ENCODE measurements at places on chromosomes 11 and 22.
A peak's percentile ranks its signal among the peaks of the same experiment; 100 is the strongest.

GRCh38 chr11:2402890-2403645 lies 2.5 kb downstream of the TSSC4 start:
- DNase-seq, result no peak

DNA sequence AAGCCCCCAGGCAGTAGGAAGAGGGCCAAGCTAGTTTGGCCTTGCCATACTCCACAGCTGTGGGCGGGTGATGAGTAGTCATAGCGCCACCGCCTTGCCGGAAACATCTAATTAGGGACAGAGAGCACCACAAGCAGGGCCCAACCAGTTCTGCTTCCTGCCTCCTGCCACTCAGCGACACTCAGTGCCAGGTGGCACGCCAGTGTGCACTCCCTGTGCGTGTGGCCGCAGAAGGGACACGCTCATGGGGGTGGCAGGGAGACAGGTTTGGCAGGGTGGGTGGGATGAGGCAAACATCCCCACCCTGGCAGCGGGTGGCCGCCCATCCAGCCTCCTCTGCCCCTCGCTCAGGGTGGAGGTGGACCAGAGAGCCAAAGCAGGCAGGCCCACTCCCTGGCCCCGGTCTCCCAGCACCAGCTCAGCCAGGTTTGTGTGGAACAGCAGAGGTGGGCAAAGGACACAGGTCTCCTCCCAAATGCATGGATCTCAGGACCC lies 4.9 kb downstream of the OVOL1 start:
- no peak for DNase-seq

- DNase-seq, result no peak
Measured at GRCh38 chr11:64755681-64756361, 4.0 kb downstream of the PYGM start.

GRCh38 chr22:42769574-42770447 lies 49.1 kb upstream of the A4GALT start:
- DNase-seq, result peak; percentile 75

GRCh38 chr22:32810555-32811133 lies 9.1 kb downstream of the TIMP3 start:
- no peak for DNase-seq

- DNase-seq, result no peak
Measured at GRCh38 chr11:2878782-2879181, 6.8 kb downstream of the CDKN1C start.

DNA sequence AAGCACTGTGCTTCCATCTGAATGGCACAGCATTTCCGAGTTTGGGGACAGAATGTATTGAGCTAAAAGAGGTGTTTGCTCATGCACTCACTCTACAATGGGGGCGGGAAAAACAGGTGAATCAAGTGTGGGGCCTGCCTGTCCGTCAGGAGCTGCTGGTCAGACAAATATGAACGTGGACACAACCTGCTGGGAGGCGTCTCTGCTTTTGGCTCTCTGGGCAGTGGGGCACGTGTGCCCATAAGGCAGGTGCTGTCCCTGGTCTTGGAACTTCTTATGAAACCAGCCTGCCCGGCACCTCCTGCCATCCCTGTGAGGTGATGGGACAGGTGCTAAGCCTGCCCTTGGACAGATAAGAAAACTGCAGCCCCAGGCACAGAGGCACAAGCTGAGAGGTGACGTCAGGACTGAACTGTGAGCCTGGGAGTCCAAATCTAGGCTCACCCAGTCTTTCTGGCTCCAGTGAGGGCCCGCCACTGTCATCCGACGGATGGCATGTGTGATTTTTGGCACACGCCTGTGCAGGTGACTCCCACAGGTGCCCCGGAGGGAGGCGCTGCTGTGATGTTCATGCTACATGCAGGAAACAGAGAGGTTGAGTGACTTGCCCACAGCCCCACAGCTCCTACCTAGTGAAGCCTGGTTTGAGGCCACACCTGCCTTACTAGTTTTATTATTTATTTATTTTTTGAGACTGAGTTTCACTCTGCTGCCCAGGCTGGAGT lies 51.6 kb downstream of the SMIM38 start:
- no peak for DNase-seq

- no peak for DNase-seq
Measured at GRCh38 chr11:6194065-6194581, 4.9 kb upstream of the OR52W1 start.

- no peak for DNase-seq
Measured at GRCh38 chr11:67700141-67700540, 25.7 kb upstream of the ALDH3B2 start.

DNA sequence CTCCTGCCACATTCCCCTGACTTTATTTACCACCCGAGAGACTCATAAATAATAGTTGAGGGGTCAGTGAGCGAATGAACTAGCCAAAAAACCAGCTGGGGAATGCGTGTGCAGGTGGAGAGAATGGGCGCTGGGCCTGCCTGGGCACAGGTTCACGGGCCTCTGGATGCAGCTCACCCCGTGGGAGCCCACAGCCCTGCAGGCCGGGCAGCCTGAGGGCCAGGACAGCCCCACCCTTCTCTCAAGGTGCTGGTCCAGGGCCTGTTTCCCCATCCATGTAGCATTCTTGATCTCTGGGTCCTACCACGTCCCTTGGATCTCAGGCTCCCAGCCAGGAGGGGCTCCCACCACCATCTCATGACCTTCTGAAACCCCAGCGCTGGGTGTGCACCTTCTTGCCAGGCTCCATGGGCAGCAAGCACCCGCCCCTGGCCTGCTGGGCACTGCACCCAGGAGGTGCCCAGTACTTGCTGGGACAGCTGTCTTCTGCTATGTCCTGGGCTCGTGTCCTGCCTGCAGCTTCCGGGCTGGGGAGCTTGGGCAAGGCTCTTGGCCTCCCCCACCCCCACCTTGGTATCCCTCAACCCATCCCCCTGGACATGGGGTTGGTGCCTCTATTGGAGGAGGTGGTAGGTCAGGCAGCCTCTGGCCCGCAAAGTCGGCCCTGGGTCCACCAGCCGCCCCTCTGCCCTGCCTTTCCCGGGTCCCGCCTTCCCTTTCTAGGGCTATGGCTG lies 43.1 kb upstream of the CCDC188 start:
- no peak for DNase-seq

DNA sequence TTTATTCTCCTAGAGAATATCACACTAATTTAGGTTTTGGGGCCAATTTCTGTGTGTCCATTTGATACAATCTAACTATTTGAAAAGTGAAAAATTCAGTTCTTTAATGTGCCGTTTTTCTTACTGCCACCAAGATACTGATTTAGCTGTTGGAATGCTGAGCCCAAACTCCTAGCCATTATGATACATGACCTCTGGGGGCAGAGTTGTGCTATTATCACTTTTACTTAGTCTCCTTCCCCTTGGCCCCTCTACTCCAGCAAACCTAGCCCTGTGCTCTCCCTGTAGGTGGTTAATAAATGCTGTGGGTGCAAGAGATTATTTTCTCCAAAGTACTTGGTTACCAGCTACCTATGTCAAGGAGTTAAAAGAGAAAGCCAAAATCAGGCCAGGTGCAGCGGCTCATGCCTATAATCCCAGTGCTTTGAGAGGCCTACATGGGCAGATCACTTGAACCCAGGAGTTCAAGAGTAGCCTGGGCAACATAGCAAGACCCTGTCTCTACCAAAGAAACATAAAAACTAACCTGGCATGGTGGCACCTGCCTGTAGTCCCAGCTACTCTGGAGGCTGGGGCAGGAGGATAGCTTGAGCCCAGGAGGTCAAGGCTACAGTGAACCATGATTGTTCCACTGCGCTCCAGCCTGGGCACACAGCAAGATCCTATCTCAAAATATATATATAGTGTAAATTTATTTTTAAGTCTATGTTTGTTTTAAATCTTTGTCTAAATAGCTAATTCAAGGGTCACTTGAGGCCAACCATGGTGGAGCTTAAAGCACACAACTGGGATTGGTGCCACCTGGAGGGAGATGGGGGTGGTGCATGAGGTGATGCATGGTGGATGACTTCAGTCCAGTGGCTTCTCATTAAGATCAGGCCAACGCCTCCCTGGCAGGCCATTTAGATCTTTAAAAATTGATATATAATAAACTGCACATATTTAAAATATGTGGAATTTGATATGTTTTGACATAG lies 193.2 kb upstream of the PLET1 start:
- DNase-seq, result no peak

GRCh38 chr11:108994887-108995286 lies 330.0 kb downstream of the DDX10 start:
- DNase-seq, result no peak

DNA sequence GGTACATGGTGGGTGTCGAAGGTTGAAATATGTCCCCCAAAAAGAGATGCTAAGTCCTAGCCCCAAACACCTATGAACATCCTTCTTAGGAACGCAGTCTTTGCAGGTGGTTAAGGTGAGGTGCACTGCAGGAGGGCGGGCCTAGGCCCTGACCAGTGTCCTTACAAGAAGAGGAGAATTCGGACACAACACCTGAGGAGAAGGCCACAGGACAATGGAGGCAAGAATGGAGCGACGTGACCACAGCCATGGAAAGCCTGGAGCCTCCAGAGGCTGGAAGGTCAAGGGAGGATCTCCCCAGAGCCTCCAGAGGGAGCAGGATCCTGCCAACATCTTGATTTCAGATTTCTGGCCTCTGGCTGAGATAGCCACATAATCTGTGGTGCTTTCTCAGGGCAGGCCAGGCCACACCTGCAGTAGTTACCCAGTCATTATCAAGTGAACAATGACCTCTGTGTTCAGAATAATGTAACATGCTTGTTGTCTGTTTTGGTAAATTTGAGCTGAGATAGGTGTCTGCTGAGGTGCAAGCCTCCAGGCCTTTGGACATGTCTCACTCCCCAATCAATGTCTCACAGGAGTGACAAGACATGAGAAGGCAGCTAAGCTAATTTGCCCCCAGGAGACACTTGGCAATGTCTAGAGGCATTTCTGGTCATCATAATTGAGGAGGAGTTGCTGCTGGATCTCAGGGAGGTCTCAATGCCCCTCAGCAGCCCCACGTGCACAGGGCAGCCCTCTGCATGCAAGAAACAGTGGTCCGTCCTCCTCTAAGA lies 498.9 kb downstream of the BRD1 start:
- no peak for DNase-seq

DNA sequence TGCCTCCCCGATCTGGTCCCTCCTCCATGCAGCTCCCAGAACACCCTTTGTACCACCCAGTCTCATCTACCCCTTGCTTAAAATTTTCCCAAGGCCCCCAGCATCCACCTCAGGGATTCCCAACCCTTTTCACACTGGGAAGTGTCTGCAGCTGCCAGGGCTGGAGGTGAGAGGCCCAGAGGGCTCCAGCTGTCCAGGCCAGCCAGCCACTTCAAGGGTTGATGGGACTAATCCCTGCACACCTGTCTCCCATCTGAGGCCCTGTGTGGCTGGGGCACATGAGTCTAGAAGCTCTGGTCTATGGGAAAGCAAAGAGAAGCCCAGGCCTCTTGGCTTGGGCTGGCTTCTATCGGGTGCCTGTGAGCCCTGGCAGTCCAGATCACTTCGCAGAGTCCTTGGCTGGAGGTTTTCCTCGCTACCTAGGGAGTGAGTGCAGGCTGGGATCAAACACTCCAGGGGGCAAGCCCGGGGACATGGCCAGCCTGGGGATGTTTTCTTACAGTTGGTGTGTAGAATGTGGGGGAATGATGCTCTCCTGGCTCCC lies 41.1 kb upstream of the TPBGL start:
- DNase-seq, result no peak

DNA sequence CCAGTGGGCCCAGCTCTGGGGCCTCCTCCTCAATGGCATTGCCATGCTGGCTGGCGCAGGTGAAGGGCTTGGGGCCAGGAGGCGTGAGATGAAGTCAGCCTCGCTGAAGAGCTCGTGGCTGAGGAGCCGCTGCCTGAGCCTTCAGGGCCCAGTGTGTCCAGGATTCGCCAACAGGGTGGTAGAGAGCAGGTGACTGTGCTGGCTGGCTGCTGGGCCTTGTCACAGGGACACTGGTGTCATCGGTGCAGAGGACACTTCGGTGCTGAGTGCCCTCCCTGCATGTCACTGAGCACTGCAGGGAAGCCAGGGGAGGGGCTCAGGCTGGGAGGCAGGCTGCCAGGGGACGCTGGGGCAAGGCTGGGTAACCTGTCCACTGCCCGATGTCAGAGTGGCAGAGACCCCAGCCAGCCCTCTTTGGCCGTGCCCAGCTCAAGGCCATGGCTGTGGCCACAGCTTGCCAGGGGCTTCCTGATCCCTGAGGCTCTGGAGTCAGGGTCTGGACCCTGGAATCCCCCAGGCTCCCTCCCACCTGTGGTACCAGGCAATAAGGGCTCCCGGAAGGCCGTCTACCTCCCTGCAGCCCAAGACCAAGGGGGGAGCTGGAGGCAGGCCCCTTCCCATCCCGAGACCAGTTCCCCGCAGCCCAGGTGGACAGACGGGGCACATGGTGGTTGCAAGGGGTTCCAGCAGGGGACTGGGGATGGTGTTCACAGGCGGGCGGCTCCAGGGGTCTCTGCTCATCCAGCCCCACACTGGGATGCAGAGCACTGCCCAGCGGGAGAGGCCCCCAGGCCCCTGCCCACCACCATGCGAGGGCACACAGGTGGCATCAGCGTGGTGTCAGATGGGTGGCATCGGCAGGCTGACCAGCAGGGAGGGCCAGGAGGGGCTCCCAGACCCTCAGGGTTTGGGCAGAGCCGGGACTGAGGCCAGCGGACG lies 63.9 kb downstream of the ARFGAP3 start:
- DNase-seq, result no peak

DNA sequence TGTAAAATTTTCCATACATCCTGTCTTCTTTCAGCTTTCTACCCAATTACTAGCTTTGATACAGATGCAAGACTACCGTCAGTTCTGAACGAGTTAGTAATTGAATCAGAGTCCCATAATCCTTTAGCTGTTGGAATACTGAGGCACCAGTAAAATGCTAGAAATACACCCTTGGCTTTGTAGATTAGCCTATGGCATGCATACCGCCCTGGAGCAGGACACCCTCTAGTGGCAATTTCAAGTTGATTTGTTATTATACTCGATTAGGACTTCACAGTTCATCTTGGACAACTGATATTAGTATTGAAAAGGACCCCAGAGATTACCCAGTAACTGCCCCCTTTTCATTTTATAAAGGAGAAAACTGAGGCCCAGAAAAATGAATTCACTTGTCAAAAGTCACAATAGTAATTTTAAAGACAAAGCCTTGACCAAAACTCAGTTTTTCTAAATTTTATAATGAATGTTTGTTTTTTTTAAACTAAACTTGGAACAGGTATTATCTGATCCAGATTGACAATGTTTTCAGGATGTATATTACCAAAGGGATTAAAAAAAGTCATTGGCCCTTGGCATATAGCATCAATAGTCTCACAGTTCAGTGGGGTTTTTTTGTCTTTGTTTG lies 72.6 kb downstream of the HIPK3 start:
- DNase-seq, result peak; percentile 16

DNA sequence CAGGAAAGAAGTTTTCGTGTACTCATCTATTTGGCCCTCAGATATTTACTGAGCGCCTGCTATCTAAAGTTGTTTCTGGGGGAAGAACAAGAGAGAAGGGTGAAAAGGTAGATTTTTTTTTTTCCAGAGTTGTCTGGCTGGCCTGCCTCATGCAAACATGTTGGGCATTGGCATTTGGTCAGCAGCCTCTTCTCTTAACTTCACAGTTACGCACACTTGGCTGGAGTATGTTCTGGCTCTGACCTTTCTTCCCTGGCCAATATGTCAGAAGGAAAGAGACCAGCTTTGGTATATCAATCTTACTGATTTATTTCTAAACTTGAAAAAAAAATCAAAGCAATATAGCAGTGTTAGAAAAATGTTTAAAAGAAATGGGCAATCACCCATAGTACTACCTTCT lies 54.2 kb upstream of the GRAMD1B start:
- DNase-seq, result no peak

- no peak for DNase-seq
Measured at GRCh38 chr22:20588092-20588842, 80.9 kb downstream of the MED15 start.

GRCh38 chr11:124724979-124725718 lies 14.6 kb upstream of the NRGN start:
- no peak for DNase-seq

- DNase-seq, result no peak
Measured at GRCh38 chr22:44906999-44907644, 102.7 kb downstream of the PHF21B start.
